ENCODE measurements at places on chromosomes 12 and 14. TPM values are rescaled to one million over a fixed set of nuclear protein-coding genes. Genes with fewer than 3 reads are reported as not detected.

RAD9B gene
- 0.29 TPM for total RNA-seq

TSPAN9 gene
- total RNA-seq, result 14.5 TPM

ACSM4 gene
- total RNA-seq, result not detected

CLEC4C gene
- not detected for total RNA-seq

FAM186B gene
- 0.99 TPM for total RNA-seq

Data from smooth muscle cell of trachea (primary cell).